ENCODE measurements at places on chromosomes 13 and 19. TPM values are rescaled to one million over a fixed set of nuclear protein-coding genes. Genes with fewer than 3 reads are reported as not detected.

GRCh38 chr19:58128041-58128685 is 22.4 kb downstream of the ZNF329 start:
- DNase-seq, result no peak

DNA sequence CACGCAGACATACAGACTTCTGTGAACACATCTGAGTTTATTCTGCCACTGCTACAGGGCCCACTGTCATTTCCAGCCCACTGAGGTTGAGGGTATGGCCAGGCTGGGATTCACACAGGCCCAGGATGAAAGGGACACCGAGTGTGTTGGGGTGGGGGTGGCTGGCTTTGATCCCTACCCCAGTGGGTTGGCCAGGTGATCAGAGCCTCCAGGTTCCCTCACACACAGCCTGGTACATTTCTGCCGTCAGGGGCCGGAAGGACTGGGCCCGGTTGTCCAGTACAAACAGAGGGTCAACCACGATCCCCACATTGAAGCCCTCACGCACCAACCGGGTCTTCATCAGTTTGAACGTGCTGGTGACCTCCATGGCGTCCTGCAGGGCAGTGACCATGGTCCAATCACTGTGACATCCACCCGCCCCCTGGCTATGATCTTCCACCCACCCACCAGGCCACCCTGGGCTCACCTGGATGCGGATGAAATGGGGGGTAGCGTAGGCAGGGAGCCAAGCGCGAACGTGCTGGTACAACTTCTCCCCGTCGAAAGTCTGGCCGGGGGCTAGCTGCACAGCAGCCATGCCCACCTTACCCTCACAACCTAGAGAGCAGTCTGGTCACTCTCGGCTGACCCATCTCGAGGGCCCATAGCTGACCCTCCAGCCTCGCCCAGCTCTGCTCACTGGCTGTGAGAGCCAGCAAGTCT is 13.3 kb downstream of the SLC27A5 start:
- no peak for DNase-seq

- DNase-seq, result no peak
Measured at GRCh38 chr13:112058519-112058873, 8.5 kb upstream of the SOX1 start.

- no peak for DNase-seq
Measured at GRCh38 chr19:16359074-16359473, 34.4 kb downstream of the KLF2 start.

GRCh38 chr13:97448503-97449251 is 14.7 kb downstream of the RAP2A start:
- DNase-seq, result no peak

DNA sequence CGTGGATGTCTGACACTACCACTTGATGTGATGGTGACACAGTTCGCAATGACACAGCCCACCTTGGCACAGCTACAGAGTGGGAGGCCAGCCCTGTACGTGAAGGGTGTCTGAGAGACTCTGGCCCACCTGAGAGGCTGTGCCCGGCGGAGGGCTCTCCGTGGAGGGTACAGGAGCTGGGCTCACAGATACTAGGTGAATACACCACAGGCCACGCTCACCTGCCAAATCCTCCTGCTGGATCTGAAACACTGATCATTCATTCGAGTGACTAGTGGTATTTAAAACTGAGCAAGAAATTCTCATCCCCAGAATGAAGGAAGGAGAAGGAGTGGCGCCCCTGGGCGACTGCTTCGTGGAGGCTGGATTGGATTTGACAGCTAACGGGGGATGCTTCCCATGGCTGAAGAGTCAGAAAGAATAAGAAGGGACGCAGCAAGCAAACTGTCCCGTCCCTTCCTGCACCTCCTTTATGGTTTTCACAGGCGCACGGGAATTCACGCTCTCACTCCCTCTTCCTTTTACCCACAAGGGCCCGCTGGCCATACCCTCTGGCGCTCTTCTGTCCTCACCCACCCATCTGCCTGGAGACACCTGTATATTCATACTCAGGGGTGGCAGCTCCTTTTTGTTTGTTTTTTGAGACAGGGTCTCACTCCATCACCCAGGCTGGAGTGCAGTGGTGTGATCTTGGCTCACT is 25.0 kb downstream of the CEBPG start:
- no peak for DNase-seq

DNA sequence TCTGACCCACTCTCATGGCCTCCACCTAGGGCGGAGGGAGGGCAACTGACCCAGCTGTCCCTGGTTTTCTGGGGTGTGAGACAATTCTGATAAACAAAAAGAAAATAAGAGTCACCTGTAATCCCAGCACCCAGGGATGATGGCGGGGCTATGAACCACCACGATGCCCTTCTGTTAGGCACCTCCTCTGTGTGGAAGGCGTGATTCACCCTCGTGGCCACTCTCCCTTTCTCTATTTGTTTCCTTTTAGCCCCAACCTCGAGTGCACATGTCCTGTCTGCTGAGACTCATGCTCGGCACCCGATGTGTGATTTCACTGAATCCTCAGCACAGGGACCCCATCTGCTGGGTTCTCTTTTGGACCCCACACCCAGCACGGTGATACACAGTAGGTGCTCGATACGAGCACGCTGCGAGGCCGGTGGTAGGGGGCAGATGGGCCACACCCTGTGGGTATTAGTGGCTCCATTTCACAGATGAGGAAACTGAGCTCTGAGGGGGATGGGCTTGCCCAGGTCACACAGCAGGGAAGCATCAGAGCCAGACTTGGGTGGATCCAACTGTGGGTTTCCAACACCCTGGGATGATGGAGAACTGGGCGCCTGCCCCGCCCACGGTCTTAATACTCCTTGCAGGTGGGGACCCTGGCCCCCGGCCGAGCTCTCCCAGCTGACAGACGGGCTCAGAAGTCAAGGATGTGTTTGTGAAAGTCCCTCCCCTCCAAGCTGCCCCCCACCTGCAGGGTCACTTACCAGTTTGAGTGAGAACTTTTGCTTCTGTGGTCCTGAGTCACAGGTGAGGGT is 24.9 kb downstream of the VRK3 start:
- no peak for DNase-seq

GRCh38 chr19:18014197-18014596 is 6.2 kb downstream of the ARRDC2 start:
- no peak for DNase-seq

DNA sequence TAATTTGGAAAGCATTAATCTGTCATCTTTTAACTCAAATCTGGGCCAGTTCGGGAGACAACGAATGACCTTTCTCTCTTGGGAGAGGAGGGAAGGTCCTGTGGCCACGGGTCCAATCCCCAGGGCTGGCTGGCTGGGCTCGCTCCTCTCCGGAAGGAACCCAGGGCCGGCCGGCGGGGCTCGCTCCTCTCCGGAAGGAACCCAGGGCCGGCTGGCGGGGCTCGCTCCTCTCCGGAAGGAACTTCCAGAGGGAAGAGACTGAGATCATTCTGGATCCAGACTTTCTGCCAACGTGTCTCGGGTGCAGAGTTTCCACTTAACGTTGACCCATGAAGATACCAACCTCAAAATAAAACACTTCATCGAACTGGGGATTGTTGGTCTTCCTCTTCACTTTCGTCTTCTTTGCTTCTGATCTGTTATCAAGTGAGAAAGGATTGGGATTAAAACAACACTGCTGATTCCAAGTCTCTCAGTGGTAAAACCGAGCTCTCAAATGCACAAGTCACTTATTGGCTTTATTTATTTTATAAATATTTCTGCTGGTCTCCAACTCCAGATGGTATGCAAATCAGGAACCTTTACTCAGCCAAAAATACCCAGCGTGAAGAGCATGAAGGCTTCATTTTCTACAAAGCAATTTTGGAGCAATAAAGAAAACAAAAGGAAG is 53.3 kb upstream of the C13orf46 start:
- DNase-seq, result peak; percentile 43

GRCh38 chr13:99263126-99263785 is 5.1 kb upstream of the GPR18 start:
- DNase-seq, result no peak

- no peak for DNase-seq
Measured at GRCh38 chr13:39509616-39510315, 93.2 kb downstream of the LHFPL6 start.

DNA sequence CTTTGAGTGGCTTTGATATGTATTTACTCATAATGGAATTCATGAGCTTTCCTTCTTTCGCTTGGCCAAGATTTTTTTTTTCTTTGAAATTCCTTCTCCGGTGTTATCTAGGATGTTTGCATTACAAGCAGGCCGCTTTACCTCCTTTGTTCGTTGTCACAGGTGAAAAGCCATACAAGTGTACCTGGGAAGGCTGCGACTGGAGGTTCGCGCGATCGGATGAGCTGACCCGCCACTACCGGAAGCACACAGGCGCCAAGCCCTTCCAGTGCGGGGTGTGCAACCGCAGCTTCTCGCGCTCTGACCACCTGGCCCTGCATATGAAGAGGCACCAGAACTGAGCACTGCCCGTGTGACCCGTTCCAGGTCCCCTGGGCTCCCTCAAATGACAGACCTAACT is 16.7 kb downstream of the KLF5 start:
- no peak for DNase-seq

GRCh38 chr19:14536926-14537692 is 7.7 kb downstream of the TECR start:
- peak; percentile 61 for DNase-seq

- peak; percentile 95 for DNase-seq
Measured at GRCh38 chr13:94233401-94233800, 246.1 kb downstream of the DCT start.

DNA sequence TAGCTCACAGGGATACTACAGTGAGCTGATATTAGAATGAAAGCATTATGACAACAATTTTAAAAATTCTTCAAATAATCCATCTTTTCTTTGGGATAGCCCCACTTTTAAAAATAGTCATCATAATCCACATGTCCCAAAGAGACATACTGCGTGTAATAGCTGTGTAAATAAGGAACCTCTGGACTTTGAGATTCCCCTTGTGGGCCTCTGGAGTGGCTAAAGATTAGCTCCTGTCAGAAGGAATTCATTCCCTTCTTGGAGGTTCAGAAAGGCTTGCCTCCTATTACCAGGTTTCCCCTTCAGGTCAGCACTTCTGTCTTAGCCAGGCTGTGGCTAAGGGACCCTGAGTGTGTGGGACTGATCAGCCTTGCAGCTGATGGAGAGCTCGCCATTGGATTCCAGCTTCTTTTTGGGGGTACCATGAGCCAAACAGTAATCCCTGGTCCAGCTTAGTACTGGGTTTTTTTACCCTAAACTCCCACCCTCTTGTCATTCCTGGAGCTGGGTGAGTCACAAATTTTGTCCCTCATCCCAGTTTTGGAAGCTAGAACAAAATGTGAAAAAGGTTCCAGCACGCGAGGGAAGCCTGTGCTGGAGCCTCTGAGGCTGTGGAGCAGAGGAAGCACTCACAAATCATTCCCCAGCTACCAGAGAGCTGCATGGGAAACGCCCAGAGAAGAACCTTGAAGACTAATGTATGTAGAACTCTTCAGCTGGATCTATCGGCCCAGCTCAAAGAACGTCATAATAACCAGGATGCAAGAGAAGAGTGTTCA is 96.7 kb downstream of the RNASEH2B start:
- peak; percentile 75 for DNase-seq

DNA sequence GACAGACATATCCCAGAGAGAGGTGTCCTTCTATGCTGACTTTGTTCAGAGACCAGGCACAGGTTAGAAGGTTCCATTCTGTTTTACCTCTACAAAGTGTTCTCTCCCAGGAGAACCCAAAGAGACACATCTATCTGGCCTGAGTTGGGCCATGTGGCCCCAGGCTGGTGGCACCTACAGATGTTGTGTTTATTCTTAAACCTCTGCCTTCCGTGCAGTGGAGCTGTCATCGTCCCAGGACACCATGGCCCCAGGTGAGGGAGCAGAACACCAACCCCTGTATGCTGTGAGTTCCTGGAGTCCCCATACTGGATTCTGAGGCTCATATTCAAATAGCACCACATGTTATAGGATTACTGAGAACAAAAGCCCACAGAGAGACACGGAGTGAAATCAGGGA is 3.9 kb downstream of the KIR3DL3 start:
- DNase-seq, result no peak

ZSCAN4 gene
- not detected for total RNA-seq

OXGR1 gene
- total RNA-seq, result not detected

N4BP2L1 gene
- total RNA-seq, result 1.9 TPM
